ENCODE measurements at places on chromosomes 13 and 19. TPM values are rescaled to one million over a fixed set of nuclear protein-coding genes. Genes with fewer than 3 reads are reported as not detected.

DNA sequence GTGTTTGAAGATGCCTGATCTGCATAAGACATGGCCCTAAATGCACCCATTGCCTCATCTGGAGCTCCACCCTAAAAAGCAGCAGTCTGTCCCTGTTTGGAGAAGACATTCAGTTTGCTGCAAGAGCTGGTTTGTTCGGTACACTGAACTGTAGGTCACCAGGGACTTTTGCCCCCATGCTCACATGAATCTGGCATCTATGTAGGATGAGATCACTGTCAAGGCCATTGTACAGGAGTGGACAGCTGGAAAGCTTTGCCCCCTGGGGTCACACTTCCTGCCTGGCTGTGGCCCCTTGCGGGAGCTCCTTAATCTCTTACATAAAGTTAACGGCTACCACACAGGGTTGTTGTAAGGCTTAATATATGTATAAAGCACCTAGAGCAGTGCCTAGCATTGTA is 73.0 kb downstream of the IPO5 start:
- peak; percentile 96 for DNase-seq
- H3K4me1 ChIP-seq, result peaks cover 44% of the 10 kb centered on the region
- no peaks in the 10 kb centered on the region for H3K27me3 ChIP-seq
- H3K36me3 ChIP-seq, result peaks cover 4% of the 10 kb centered on the region
- peak overlapping the region; percentile 41 for H3K27ac ChIP-seq

GRCh38 chr13:20465218-20465879 is 60.3 kb downstream of the CRYL1 start:
- DNase-seq, result no peak
- H3K4me3 ChIP-seq, result no peak overlapping the region
- no peaks in the 10 kb centered on the region for H3K4me1 ChIP-seq
- H3K27ac ChIP-seq, result no peak overlapping the region
- H3K36me3 ChIP-seq, result peaks cover 6% of the 10 kb centered on the region

GRCh38 chr19:10356431-10356830 is 17.0 kb upstream of the ICAM3 start:
- H3K4me3 ChIP-seq, result no peak overlapping the region
- H3K4me1 ChIP-seq, result no peaks in the 10 kb centered on the region
- no peak overlapping the region for H3K27ac ChIP-seq
- H3K27me3 ChIP-seq, result no peaks in the 10 kb centered on the region
- H3K36me3 ChIP-seq, result peaks cover 6% of the 10 kb centered on the region
- DNase-seq, result no peak

DNA sequence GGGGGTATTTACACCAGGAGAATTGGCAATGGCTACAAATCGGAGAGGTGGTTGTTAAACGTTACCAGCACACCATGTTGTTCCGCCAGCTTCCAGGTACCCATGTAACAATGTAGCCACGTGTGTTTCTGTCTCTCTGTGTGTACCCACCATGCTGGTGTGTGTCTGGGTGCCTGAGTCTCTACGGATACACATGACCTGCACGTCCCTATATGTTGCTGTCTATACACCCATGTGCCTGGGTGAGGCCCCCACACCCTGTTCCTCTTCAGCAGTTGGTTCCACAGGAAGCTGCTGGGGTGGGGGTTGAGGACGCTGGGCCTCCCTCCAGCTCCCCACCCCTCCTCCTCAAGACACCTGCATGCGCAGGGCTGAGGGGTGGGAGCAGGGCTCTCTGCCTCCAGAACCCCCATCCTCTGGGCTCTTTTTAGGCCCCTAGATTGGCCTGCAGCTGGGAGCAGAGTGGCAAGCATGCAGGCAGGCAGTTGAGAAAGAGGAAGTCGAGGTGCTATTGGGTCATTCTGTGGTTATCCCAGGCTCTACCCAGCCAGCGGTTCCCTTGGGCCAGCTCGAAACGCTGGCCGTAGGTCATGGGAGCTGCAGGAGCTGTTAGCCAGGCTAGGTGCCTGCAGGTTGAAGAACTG is at the start of gene ARHGEF18:
Gene ARHGEF18 (plus strand): TSS at position 351 of the 644 bp plus-strand sequence. CDS start 13,954 bp downstream, outside the sequence.
- H3K36me3 ChIP-seq, result no peaks in the 10 kb centered on the region
- no peak within 1 kb of the TSS for H3K27ac ChIP-seq
- peaks cover 25% of the 10 kb centered on the region for H3K4me1 ChIP-seq
- H3K27me3 ChIP-seq, result no peaks in the 10 kb centered on the region
- no peak for DNase-seq
- H3K4me3 ChIP-seq, result no peak within 1 kb of the TSS

GRCh38 chr19:35669566-35669965 is 3.2 kb downstream of the UPK1A start:
- 0 out of 3 replicates have a peak, but pooled peaks cover 4% of the 10 kb centered on the region for H3K27me3 ChIP-seq
- H3K4me3 ChIP-seq, result no peak overlapping the region
- H3K27ac ChIP-seq, result no peak overlapping the region
- DNase-seq, result no peak

GRCh38 chr13:112341976-112342735 is 34.0 kb upstream of the SPACA7 start:
- no peak for DNase-seq
- H3K4me3 ChIP-seq, result no peak overlapping the region
- H3K27me3 ChIP-seq, result peaks cover 54% of the 10 kb centered on the region
- H3K27ac ChIP-seq, result no peak overlapping the region
- H3K4me1 ChIP-seq, result no peaks in the 10 kb centered on the region

DNA sequence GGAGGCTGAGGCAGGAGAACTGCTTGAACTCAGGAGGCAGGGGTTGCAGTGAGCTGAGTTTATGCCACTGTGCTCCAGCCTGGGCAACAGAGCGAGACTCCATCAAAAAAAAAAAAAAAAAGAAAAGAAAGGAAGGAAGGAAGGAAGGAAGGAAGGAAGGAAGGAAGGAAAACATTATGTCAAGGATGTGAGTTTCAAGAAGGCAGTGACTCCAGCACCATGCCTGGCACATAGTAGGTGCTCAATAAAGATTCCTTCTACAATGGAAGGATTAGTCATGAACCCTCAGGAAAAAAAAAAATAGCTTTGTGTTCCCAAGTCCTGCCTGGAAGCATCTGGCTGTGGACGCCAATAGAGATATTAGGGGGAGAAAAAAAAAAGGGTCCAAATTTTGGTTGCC is 10.1 kb upstream of the ZNRF4 start:
- H3K4me1 ChIP-seq, result no peaks in the 10 kb centered on the region
- no peak overlapping the region for H3K27ac ChIP-seq
- H3K4me3 ChIP-seq, result no peak overlapping the region
- DNase-seq, result no peak
- H3K36me3 ChIP-seq, result no peaks in the 10 kb centered on the region

- H3K4me3 ChIP-seq, result peak within 1 kb of the TSS; percentile 85
- H3K36me3 ChIP-seq, result no peaks in the 10 kb centered on the region
- DNase-seq, result peak; percentile 72
- H3K27me3 ChIP-seq, result no peaks in the 10 kb centered on the region
- peak within 1 kb of the TSS; percentile 89 for H3K27ac ChIP-seq
These were observed at the start of gene ZNF570 for GRCh38 chr19:37468961-37469777. Gene ZNF570 (plus strand): TSS chr19:37469356. CDS start chr19:37470355, 999 bp downstream.

DNA sequence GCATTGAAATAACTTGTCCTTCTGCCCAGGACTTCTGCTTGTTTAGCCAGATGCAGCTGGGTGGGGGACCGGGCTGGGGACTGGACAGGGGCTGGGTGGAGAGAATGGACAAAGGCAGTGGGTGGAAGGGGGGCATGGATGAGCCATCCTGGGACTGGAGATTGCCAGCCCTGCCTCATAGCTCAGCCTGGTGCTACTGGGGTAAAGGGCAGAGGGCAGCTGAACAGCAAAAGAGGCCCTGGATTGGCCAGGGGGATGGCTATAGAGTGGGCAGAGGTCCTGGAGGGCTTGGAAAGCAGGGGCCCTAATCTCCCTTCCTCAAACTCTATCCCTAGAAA is 17.7 kb upstream of the PLAUR start:
- H3K27ac ChIP-seq, result no peak overlapping the region
- no peaks in the 10 kb centered on the region for H3K36me3 ChIP-seq
- H3K4me1 ChIP-seq, result no peaks in the 10 kb centered on the region
- no peak overlapping the region for H3K4me3 ChIP-seq
- no peak for DNase-seq

DNA sequence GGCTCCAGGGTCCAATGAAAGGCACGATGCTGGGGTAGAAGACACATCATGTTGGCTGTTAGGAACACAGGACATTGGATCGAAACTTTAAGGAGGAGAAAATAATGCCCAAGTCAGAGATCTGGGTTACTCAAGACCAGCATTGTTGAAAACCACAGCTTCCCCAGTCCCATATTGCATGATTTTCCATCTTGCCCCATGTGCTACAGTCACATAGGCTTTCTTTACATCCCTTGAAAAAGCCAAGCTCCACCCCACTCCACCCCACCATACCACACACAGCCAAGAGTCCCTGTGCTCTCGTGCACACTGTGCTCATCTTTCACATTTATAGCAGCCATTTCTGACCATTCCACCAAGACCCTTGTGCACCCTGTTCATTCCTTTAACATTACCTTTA is 636.2 kb downstream of the DIAPH3 start:
- no peak for DNase-seq
- no peak overlapping the region for H3K4me3 ChIP-seq
- no peaks in the 10 kb centered on the region for H3K27me3 ChIP-seq
- no peaks in the 10 kb centered on the region for H3K36me3 ChIP-seq

GRCh38 chr19:18587561-18587960 is 1.0 kb upstream of the REX1BD start:
- no peaks in the 10 kb centered on the region for H3K27me3 ChIP-seq
- DNase-seq, result peak; percentile 43
- H3K36me3 ChIP-seq, result no peaks in the 10 kb centered on the region
- H3K4me1 ChIP-seq, result peaks cover 33% of the 10 kb centered on the region
- H3K27ac ChIP-seq, result peak overlapping the region; percentile 92

DNA sequence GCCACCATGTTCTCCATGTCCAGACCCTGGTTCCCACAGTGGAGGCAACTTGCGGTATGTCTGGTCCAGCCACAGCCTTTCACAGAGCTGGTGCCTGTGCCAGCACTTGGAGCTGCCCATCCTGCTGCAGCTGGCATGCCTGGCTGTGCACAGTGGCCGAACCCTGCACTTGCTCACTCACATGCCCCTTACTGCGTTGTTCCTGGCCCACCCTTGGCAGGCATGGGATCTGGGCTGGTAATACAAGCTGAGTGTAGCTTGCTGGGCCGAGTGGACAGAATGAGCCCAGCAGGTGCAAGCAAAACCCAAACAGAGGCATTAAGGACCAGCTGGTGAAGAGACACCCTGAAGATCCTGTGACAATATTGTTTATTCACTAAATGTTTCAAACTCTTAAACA is 583.9 kb upstream of the SLITRK6 start:
- no peak for DNase-seq
- H3K27ac ChIP-seq, result no peak overlapping the region
- no peaks in the 10 kb centered on the region for H3K36me3 ChIP-seq
- H3K27me3 ChIP-seq, result no peaks in the 10 kb centered on the region
- H3K4me3 ChIP-seq, result no peak overlapping the region

DNA sequence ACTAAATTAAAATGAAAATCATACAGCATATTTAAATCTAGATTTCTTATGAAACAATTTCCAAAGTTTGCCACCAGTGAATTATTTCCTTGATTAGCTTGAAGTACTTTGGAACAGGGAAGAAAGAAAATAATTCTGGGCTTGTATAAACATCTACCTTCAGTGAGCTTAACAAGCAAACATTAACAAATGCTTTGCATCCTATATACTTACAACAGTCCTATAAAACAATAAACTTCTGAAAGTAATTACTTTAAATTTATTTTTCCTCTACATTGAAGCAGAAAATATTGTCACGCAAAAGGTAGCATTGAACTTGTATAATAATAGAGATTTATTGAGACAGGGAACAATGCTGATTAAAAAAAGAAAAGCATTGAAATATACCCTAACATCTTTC is 164.8 kb downstream of the DACH1 start:
- H3K36me3 ChIP-seq, result no peaks in the 10 kb centered on the region
- no peak overlapping the region for H3K4me3 ChIP-seq
- no peaks in the 10 kb centered on the region for H3K27me3 ChIP-seq

DNA sequence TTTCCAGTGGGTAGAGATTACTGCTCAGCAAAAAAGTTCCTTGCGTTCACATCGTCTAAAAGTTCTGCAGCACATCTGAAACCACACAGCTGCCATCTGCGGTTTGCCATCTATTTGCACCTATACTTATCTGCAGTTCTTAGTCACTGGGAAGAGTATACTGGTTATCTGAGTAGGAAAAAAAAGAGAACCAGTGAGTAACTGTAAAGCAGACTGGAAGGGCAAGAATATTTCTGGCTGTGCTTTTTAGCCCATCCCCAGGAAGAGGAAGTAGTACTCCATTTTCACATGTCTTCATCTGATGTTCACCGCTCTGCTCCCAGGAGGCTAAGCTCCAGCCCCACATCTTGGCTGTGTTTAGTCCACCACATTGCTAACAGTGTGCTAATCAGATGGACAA is 35.6 kb downstream of the EFNB2 start:
- no peak overlapping the region for H3K27ac ChIP-seq
- no peaks in the 10 kb centered on the region for H3K4me1 ChIP-seq
- H3K27me3 ChIP-seq, result no peaks in the 10 kb centered on the region
- DNase-seq, result no peak
- no peaks in the 10 kb centered on the region for H3K36me3 ChIP-seq

DNA sequence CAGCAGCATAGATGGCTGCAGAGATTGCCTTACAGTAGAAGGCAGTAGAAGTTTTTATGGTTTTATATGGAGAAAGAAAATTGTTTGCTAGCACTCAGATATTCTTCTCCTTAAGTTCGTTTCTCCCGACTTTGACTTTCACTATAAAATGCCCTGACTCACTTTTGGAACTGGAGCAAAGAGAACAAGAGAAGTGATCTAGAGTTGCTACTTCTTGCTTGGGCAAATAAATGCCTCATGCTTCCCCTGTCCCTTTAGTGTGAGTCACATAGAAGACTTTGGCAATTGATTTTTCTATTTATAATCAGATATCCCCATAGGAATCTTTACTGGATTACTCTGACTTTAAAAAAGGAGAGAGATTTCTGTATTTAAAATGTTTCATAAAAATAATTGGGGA is 46.9 kb downstream of the ITGBL1 start:
- no peaks in the 10 kb centered on the region for H3K4me1 ChIP-seq
- H3K4me3 ChIP-seq, result no peak overlapping the region
- no peaks in the 10 kb centered on the region for H3K27me3 ChIP-seq
- no peak overlapping the region for H3K27ac ChIP-seq
- no peaks in the 10 kb centered on the region for H3K36me3 ChIP-seq

DNA sequence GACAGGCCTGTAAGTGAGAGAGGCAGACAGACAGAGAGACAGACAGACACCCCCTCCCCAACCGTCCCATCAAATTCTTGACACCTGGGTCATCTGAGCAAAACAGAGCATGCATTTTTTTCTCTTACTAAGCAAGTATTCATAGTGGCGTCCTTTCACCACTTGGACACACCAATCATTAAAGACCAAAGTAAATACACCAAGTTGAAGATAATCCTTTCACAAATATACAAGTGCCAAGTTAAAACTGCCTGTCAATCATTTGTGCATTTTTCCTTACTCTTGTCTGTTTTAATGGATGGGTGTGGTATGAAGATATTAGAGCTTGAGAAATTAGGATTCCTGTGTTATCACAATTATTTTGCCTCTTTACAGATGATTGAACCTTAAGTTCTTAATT is 337.3 kb downstream of the ATP8A2 start:
- H3K4me1 ChIP-seq, result no peaks in the 10 kb centered on the region
- no peak for DNase-seq
- H3K27ac ChIP-seq, result no peak overlapping the region
- H3K27me3 ChIP-seq, result no peaks in the 10 kb centered on the region
- no peaks in the 10 kb centered on the region for H3K36me3 ChIP-seq
- H3K4me3 ChIP-seq, result no peak overlapping the region

Gene GPC6
- 33.9 TPM for total RNA-seq

Gene ZNF506
- not detected for total RNA-seq

Gene PRKACA
- total RNA-seq, result 11.0 TPM

Gene SLC25A41
- 0.33 TPM for total RNA-seq

Gene DACT3
- total RNA-seq, result not detected

Gene KLK4
- not detected for total RNA-seq

Gene SBK3
- total RNA-seq, result 0.46 TPM

Gene HRC
- total RNA-seq, result 3.6 TPM

Gene ELSPBP1
- total RNA-seq, result not detected

Gene CFD
- total RNA-seq, result 4.6 TPM
